ENCODE measurements at places on chromosomes 5 and 9.

DNA sequence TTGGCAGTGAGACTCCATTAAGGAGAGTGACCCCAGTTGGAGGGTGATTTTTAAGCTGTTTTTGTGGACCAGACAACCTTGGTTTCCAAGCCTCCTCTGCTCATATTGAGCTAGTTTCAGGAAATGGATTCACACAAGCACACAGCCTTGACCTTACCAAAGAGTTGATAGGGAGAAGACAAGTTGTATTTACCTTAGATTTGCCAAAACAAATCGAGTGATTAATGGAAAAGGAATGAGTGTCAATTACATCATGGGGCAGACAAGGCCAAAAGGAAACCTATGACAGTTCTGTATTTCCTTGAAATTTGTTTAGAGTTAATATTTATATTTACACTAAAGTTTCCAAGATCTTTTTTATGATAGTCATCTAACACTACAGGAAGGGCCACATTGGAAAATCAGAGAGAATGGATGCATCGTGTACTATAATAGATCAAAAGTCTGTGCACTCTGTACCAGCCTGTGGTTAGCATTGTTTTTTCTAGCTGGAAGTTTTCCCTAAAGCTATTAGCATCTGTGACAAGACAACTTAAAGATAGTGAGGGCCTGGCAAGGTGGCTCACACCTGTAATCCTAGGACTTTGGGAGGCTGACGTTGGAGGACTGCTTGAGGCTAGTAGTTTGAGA, 86.0 kb upstream of the FER start:
- peak; percentile 22 for DNase-seq

DNA sequence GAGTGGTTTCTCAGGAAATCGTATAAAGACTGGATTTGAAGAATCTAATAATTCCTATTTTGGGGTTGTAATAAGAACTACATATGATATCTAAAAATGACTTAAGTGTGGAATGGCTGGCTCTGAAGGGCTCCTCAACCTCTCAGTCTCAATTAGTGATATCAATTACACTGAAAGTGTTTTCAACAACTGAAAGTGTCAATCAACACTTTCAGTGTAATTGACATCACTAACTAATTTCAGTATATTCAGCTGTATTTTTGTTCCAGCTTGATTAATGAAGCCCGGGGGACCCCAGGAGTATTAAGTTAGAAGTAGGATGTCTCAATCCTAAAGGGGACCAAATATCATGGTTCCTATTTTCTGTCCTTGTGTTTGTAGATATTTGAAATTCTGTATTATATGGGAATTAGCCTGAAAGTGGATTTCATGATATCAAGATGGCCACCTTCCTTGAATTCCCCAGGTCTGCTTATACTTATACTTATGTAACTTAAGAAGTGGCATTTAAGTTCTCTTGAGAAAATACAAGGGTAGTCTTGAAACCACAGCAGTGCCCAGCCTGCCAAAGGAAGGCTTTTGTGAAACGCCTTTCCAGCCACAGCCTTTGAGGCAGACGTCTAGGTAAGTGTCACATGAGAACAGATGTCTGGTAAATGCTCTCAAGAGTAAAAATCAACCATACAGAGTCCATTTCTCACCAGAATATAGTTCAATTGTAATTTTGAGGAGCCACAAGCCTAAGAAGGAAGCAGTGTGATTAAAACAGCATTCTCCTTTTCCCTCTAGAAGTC, 4.6 kb downstream of the BASP1 start:
- no peak for DNase-seq

- DNase-seq = no peak
Observed at GRCh38 chr5:114319821-114320220, 42.0 kb upstream of the KCNN2 start.

GRCh38 chr9:71780953-71781352, 12.6 kb upstream of the CEMIP2 start:
- DNase-seq = no peak

DNA sequence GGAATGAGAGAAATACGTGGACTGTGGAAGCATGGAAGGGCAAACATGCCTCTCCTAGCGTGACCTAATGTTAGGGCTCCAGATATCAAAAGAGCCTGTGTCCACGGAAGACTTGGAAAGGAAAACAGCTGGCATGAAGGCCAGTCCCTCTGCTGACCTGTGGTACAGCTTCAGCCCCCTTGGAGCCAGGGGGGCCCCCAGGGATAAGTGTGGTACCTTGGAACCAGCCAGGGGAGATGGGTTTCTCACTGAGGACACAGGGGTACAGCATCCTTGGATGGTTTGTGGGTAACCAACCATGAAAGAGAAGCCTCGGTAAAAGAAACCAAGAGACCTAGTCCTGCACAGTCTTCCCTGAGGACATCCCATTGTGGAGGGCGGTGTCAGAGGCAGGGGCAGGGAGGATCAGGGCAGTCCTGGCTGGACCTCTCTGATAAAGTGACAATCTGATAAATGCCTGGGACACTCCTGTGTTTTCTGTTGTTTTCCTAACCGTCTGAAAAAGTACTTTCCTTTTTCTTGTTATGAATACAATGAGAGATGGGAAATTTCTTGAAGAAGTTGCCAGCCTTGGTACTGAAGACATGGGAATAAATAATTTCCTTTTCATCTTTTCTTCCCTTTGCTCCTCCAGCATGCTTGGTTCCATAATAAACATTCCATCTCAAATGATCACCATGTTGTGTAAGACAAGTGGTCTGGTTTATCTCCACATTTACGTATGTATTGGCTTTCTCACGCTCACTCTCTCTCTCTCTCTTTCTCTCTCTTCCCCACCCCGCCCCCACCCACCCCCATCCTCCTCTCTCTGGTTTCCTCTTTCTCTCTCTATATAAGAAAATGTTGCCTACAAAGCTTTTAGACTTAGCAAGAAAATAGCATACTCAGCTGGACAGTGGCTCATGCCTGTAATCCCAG, 102.1 kb downstream of the SUSD1 start:
- peak; percentile 99 for DNase-seq

GRCh38 chr5:93894601-93895354, 153.4 kb upstream of the POU5F2 start:
- peak; percentile 27 for DNase-seq

DNA sequence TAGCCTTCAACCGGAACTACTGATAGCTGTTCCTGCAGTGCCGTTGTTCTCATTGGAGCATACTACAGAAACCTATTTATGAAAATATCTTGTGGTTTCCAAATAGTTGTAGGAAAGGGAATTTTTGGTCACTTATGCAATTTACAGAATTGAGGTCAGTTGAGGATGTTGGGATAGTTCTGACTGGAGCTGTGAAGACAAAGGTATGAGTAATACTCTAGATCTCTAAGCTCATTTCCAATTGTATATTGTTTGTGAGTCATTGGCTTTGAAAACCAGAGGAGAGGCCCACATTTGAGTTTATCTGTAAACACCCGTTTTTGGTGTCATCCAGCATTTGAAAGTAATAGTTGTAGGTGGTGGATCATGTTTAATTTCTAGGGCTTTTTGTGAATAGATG, 561.3 kb upstream of the WWC1 start:
- DNase-seq = peak; percentile 94

GRCh38 chr9:127397646-127398274, 791 bp downstream of the SLC2A8 start:
- no peak for DNase-seq

DNA sequence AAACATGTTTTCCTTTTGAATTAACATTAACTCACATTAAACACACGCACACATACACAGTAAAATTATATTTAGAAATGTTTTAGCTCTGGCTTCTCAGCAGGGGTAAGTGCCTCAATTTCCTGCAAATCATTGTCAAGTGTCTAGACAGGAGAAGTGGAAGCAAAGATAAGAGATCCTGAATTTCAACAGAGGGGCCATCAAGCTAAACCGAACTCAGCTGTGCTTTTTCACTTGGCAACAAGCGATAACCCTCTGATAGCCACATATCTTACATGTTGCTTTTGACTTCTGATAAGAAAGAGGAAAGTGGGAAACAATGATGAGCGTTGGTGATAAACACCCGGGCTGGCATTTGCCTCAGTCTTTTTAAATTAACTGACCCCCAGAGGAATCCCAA, 79.7 kb upstream of the SPDL1 start:
- DNase-seq = no peak

- no peak for DNase-seq
Observed at GRCh38 chr9:123020796-123021195, 12.7 kb upstream of the GPR21 start.

GRCh38 chr5:157598350-157598936, 22.9 kb upstream of the ADAM19 start:
- no peak for DNase-seq

DNA sequence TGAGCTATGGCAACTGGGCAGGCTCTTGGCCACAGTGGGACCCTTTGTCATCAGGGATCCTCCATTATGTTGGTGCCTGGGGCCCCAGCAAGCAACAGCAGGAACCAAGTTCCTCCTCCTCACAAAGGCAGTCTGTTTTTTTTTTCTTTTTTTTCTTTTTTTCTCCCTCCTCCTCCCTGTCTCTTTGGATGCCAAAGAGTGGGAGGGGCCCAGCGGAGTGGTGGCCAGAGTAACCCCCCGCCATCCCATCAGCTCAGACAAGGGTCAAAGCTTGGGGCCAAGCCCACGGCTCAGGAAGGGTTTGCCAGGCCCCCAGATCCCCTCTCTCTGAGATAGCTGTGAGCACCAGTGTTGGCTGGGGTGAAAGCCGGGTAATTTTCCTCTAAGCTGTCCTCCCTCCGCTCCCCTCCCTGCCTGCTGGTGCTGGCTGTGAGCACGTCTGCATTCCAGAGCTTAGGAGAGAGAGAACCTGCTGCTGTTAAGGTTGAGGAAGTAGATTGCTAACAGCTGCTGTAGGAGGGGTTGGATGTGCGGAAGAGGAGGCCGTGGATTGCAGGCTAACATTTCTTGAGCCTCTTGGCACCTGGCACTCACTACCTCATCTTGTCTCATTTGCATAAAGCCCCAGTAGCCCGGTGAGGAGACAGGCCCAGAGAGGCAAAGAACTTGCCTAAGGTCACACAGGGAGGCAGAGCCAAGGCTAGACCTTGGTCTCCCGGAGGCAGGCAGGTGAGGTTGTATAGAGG, 21.2 kb downstream of the GSN start:
- peak; percentile 85 for DNase-seq

- no peak for DNase-seq
Observed at GRCh38 chr5:17151686-17152085, 65.7 kb upstream of the BASP1 start.

- DNase-seq = peak; percentile 45
Observed at GRCh38 chr9:38662763-38663593, 42.6 kb upstream of the ANKRD18A start.

DNA sequence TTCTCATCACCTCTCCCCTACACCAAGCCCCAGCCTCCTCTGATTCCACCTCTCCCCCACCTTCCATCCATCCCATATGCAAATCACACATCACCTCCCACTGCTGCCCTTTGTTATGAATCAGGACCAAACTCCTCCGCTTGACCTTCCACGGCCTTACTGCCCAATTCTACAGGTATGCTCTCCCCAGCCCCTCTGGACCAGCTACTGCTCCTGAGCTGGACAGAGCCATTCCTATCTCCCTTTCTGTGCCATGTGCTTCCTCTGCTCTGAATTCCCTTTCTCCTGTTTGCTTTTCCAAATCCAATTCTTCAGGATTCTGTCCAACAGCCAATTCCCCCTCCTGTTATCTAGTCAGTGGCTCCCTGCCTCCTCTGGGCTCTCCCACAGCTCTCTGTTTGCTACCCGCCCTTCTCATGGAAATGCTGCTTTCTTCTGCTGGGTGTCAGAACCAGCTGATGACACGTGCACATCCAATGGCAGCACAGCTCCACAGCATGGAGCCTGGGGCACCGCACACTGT, 8.3 kb downstream of the FABP6 start:
- DNase-seq = no peak

DNA sequence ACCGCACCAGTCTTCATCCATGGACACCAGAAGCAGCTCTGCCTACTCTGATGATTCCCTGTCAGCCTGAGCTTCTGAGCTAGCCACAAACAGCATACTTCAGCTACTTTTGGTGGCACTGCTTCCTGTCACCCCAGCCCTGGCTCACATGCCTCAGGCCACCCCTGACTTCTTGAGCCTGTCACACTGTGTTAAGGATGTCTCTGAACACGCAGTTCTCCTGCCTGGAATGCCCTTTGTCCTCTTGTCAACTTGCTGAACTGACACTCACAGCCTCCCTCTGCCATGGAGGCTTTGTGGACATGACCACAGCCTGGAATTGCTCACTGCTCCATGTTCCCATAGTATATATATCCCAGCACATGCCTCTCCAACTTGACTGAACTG, 7.2 kb downstream of the MACROH2A1 start:
- no peak for DNase-seq

DNA sequence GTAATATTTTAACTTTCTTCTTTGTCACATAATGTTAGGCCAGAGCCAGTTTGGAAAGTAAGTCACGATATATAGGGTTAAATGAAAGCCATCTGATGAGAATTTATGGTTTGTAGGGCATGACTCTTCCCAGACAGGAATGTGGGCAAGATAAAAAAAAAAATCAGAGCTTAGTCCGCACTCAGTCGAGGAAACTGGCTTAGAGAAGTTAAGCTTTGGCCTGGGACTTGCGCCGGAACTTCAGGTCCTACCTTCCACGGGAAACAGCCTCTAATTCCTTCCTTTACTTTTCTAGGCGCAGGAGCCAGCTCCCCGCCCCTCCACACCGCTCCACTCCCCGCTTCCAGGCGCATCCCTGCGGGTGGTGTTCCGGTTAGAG, 475 bp downstream of the DDX31 start:
- DNase-seq = no peak

DNA sequence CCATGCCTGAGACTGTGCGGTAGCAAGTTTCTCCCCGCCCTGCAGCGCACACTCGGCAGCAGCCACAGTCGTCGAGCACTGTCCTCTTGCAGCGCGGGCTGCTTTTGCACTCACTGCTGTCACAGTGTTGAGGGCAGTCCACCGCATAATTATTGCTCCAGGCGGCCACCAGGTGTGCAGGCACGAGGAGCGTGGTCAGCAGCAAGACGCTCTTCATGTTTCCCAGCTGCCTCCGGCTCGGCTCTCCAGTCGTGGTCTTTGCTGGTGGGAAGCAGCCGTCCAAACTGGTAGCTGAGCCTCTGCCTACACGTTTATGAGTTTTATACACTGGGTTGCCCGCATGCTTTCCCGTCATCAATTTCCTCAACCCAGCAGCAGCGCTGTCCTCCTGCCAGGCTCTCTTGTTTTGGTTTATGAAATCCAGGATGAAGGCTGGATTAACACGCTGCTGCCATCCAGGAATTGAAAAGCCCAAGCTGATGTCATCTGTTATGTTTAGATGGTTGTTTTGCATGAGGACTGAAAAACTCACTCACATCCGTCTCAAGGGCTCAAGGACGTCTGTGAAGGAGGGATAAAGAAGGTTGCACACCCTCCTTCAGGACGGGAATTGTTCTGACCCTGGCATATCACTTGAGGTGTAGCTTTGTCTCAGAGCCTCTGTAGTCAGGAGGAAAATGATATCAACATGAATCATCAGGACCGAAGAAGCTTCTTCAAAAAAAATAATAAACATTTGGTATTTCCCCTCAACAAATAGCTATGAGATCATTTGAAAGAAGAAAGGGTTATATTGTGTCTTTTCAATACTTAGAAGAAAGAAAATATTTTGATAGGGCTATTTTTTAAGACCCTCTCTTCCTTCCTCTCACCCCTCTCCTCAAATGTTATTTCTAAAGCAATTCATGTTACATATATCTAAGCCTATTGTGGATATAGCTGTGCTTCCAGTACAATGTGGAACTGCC, at the start of gene ESM1:
Gene ESM1, minus strand, starts transcription at position 293 of the 968 bp plus-strand sequence. Its CDS starts 76 bp downstream, at position 217.
- peak; percentile 68 for DNase-seq

All from fibroblast of the aortic adventitia (primary cell).